ENCODE measurements at places on chromosomes 11 and 22.

- peak; percentile 11 for DNase-seq
These were observed 77.3 kb upstream of the NECTIN1 start for GRCh38 chr11:119806064-119806915.

GRCh38 chr22:30290342-30291057 lies 1.2 kb upstream of the CASTOR1 start:
- no peak for DNase-seq

- DNase-seq, result no peak
These were observed 878.6 kb upstream of the CCDC90B start for GRCh38 chr11:84164728-84165127.

DNA sequence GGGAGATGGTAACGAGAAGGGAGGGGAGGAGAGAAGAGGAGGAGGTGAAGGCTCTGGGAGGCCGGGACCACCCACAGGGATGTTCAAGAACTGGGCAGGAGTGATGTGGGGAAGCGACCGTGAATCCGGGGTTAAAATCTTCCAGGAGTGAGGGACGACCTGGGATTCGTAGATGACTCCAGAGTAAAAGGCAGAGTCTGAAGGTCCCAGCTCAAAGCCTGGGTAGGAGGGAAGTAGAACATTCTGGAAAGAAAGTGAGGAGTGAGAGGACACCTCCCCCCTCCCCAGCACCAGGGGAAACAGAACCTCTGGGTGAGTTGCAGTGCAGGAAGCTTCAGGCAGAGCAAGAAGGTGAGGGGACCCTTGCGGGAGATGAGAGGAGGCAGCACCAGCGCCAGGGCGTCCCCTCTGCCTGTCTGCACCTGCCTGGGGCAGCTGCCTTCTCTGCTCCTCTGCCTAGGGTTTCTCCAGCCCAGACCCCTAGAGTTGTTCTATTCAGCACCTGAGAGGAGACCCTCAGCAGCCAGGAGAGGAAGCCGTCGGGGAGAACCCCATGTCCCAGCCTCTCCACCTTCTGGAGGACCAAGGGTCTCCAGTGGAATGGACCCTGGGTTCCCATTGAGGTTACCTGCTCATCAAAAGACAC lies 49.7 kb downstream of the LINC01488 start:
- no peak for DNase-seq

DNA sequence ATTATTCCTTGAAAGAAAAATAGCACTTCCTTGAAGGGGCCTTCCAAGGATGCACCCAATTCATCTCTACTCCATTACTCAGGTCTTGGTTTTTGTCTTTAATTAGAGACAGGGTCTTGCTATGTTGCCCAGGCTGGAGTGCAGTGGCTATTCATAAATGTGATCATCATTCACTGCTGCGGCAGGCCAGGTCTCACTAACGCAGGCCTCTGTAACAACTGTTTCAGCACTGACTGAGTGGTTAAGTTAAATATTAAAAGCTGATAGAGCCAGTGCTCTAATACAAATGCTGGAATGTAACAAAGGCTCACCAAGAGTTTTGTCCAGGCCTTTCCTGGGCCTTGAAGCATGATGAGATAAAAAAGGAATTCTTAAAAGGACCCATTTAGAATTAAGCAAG lies 61.4 kb upstream of the GNAZ start:
- no peak for DNase-seq

DNA sequence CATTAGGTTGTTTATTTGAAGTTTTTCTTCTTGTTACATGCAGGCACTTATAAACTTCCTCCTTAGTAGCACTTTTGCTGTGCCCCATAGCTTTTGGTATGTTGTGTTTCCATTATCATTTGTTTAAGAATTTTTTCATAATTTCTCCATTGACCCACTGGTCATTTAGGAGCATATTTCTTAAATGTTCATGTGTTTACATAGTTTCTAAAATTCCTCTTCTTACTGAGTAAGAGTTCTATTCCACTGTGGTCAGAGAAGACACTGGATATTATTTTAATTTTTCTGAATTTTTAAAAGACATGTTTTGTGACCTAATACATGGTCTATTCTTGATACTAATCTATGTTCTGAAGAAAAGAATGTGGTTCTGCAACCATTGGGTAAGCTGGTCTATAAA lies 333.0 kb downstream of the DDX10 start:
- no peak for DNase-seq

DNA sequence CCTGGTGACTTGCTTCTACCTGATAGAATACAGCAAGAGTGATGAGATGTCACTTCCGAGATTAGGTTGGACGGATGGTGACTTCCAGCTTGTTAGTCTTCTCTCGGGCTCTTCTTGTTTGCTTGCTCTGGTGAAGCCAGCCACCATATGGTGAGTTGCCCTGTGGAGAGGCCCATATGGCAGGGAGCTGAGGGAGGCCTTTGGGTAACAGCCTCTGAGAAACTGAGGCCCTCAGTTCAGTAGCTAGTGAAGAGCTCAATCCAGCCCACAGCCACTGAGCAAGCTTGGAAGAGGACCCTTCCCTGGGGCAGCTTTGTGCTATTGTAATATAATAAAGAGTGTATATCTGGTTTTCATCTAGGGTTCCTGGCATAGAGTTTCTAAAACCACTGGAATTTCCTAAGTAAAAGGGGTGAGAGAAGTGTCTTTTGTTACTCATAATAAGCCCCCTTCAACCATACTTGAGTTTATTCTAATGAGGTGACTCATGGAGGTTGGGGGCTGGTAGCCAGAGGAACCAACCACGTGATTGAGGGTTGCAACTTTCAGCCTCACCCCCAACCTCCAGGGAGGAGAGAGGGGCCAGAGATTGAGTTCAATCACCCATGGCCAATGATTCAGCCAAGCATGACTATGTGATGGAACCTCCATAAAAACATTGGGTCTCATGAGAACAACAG lies 8.0 kb upstream of the TPCN2 start:
- DNase-seq, result no peak

DNA sequence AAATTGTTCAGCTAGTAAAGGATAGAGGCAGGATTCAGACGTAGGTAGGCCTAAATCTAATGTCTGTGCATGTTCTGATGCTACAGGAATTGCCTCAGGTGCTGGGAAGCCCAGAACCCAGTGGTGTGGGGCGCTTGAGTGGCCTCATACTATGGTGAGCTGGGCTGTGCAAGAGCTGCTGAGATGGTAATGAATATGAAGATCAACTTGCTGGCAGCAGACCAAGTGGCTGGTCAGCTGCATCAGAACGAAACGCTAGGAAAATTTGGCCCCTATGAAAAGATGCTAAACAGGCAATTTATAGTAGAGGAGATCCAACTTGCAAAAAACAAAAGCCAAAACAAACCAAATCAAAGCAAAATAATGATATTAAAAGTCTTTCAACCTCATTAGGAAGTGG lies 102.7 kb downstream of the INSC start:
- no peak for DNase-seq

DNA sequence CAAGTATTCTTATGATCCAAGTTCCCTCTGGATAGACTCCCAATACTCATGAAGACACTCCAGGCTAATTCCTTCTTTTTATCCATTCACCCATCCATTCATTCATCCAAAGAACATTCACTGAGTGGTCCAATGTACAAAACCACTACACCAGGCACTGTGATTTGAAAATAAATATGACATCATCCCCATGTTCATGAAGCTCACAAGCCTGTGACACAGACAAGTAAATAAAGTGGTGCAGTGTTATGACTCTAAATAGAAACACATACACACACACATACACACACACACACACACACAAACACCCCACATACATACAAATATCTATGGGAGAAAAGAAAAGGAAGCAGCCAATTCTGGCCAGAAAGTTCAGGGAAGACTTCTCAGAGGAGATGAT lies 35.5 kb downstream of the MTMR2 start:
- DNase-seq, result no peak

- DNase-seq, result no peak
These were observed 627.6 kb downstream of the NTM start for GRCh38 chr11:131998020-131998419.

DNA sequence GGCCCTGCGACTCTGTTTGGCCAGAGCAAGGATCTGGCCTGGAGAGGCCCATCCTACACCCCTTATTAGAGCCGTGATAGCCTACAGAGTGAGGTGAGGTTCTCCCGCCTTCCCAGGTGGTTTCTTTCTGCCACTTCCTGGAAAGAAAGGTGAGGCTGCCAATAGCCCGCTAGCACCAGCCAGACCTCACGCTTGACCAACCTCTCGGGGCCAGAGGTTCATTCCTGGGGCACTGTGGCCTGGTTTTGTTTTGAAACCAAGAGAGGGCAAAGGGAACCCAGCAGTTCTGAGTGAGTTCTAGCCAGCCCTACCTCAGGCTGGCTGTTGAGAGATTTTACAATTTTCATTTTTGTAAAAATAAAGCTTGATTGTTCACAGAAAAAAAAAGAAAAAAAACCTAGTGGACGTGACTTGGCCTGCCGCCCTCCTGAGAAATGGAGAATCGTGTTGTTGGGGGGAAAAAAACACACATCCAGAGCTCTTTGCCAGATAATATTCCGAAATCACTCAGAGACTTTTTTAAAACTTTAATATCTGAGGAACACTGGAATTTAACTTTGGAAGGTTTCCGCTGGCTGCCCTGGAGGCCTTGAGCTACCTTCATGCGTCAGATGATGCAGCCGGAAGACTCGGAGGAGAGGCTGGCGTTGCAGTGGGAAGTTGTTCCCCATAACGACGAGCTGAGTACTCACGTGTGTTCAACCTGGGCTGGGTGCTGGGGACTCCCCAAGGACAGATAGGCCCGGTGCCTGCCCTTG lies 84.5 kb downstream of the BCR start:
- DNase-seq, result no peak

GRCh38 chr11:108752297-108752751 lies 87.5 kb downstream of the DDX10 start:
- DNase-seq, result no peak

- DNase-seq, result peak; percentile 59
These were observed 849 bp downstream of the TCF20 start for GRCh38 chr22:42269432-42270175.

DNA sequence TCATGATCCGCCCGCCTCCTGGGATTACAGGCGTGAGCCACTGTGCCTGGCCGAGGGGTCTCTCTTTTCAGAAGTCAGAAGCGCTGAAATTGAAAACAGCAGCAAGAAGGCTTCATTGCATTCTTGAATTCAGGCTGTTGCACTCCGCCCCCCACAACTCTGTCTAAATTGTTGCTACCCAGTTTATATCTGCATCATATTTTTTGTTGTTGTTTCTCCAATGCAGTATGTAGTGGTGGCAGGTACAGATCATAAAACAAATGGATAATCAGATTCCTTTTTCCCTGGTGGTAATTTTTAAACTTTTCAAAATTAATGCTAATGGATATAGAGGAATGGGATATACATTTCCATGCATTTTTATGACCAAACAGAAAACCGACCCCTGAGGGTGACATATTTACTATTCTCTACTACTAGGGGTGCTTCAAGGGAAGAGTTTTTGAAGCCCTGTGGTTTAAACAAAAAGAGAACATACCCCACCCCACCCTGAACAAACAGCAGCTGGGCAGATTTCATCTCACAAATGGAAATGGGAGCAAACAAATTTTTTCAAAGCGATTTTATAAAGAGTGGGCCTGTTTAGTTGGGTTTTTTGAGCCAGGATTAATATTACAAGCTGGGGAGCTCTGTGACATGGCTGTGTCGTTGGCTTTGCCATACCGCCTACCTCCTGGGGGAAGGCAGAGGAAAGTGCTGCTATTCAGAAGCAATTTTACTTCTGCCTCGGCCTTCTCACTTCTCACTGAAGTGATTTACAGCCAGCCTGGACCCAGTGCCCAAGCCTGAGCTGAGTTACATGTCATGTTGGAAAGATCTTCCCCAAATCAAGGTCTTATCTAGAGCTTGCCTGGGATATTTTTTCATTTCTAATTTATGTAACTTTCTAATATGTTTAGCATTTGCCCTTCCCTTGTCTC lies 16.0 kb upstream of the TMA7B start:
- DNase-seq, result no peak

- no peak for DNase-seq
These were observed 1376.4 kb downstream of the TBC1D22A start for GRCh38 chr22:48138855-48139254.

GRCh38 chr11:126489836-126490660 lies 134.6 kb downstream of the ST3GAL4 start:
- no peak for DNase-seq

- no peak for DNase-seq
These were observed 58.3 kb downstream of the MYO7A start for GRCh38 chr11:77186302-77186701.

GRCh38 chr22:47335460-47335859 lies 573.0 kb downstream of the TBC1D22A start:
- DNase-seq, result no peak

GRCh38 chr11:70505331-70505731 lies 107.0 kb downstream of the CTTN start:
- DNase-seq, result no peak

DNA sequence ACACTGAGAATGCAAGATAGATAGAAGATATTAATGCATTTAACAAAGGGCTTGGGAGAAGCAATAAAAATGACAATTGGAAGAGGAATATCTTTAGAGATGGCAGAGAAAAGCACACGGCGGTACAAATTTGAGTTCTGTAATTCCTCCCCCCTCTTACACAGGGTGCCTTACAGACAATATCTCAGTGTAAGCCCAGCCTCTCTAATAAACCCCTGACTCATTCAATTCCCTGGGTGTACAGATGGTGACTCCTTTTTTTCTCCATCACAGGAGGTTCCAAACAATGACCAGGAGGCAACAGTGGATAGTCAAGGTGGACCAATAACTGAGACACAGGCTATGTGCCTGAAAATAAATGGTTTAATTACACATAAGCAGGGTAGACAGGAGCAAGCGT lies 598.6 kb downstream of the OPCML start:
- DNase-seq, result no peak

GRCh38 chr11:6708876-6709275 lies 25.7 kb upstream of the MRPL17 start:
- DNase-seq, result no peak

- no peak for DNase-seq
These were observed 114.1 kb downstream of the SEZ6L start for GRCh38 chr22:26283330-26283729.

DNA sequence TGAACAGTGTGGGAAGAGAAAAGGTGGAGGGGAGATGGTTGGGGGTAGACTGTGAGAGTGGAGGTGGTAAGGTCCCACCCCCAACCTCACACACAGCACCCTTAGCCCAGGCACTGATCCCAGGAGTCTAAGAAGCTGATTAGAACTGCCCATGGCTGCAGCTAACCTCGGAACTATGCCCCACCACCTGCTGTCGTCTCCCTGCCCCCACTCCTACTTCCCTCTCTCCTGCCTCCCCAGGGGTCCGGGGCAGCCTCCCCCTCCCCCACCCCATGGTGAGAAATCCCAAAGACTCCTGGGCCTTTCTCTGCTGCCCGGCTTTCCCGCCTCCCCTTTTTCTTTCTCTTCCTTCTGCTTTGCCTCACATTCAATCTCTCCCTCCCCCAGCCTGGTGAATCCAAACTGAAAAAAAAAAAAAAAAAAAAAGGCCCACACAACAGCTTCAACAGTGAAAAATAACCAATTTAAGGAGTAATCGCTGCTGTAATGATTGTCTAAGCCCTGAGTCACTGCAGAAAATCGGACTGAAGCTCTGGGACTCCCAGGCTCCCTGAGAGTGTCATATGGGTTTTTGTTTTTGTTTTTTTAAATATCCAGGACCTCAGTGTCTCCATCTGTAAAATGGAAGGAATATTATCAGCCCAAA lies 9.6 kb upstream of the TP53I11 start:
- DNase-seq, result no peak

- no peak for DNase-seq
These were observed 34.9 kb upstream of the CD82 start for GRCh38 chr11:44530413-44531115.

All from glutamatergic neuron (in vitro differentiated cells).